Activated CD8-positive, alpha-beta memory T cell treated with anti-CD3 and anti-CD28 coated beads for 48 hours (primary cell): ENCODE measurements at places on chromosomes 16 and 17.
A peak's percentile ranks its signal among the peaks of the same experiment; 100 is the strongest.

- DNase-seq, result no peak
Observed at GRCh38 chr17:79936641-79937381, 97.6 kb upstream of the CBX4 start.

- DNase-seq, result no peak
Observed at GRCh38 chr17:79695293-79695790, 35.4 kb upstream of the ENPP7 start.

DNA sequence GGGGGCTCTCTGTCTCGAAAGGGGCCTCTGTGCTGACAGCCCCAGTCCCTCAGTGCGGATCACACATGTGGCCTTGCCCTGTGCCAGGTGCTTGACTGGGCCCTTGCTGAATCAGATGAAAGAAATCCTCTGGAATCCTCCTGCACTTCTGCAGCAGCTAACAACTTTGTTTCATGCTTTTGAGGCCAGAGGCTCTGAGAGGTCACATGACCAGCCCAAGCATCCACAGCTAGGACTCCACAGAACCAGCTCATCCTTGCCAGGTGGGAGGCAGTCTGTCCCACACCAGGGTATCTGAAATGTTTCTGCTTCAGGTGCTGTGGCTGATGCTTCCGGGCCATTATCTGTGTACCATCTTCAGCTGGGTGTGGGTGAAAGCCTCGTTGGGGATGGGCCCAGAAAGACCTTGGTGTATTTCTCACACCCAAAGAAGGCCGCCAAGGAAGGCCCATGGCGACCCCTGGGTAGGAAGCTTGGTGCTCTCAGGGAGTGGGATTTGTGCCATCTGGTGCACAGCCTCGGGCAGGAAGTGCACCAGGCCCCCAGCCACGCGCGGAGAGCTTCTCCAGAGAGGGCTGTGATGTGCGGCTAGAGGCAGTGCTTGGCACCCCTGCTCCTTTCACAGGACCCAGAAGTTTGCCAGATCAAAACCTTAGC lies 143.8 kb downstream of the CLEC16A start:
- no peak for DNase-seq

- peak; percentile 83 for DNase-seq
Observed at GRCh38 chr17:50087246-50087911, 7.8 kb upstream of the PDK2 start.

GRCh38 chr17:73506470-73507435 lies 137.5 kb downstream of the SDK2 start:
- no peak for DNase-seq
